ENCODE measurements at places on chromosomes 3 and 15.

DNA sequence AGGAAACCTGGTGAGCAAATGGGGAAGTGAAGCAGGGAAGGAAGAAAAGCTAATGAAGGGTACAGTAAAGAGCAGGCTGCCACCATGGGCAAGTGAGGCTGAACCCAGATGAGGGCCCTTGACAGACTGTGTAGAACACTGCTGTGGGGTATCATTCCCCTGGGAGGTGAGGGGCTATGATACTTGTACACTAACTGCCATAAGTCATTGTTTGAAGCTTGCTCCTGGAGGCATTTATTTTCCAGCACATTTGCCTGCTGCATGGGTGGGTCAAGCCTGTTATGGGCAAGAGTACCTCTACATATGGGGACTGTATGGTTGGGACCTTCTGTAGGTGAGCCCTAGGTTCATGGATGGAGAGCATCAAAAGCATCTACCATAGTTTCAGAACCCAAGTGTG lies 57.4 kb downstream of the POMGNT2 start:
- no peak for DNase-seq

DNA sequence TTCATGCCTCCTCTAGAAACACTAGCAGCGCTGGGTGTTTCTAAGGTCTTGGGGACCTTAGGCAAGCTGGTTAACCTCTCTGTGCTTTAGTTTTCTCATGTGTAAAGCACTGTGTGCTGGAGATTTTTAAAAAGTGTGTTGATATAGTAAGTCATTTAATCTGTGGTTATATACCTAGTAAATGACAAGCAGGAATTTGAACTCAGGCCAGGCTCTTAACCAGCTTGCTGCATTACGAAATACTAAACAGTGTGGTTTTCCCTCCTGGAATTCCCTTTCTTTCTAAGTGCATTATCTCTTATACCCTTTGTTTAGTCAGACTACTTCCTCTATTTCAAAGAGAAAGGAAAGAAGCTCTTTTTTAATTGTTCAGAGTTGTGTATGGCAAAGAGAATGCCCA lies 26.5 kb downstream of the NEO1 start:
- no peak for DNase-seq

DNA sequence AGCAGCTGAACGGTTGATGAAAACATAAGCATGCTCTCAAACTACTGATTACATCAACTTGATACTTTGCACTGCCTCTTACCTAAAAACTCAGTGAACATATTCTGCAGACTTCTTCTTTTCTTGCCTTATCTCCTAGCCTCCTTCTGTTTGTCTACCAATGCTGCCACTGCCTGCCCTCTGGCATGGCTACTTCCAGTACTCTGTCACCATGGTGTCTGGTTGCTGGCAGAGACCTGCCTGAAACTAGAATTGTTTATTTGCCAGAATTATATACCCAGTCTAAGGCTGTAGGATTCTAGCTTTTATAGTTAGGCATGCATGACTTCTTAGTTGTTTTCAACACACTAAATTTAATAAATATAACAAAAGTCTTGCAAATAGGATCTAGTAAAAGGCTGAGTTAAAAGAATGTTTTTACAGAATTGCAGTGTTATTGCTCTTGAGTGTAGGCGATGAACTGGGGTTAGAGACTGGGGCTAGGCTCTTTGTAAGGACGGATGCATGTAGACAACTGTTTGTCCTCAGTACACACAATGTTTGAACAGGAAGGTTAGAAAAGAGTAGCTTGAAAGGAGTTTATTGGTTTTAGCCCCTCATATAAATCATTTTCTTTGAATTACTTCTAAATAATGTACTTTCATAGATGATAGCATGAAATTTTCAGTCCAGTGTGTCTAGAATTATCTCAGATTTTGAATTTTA lies 116.3 kb downstream of the KCNAB1 start:
- no peak for DNase-seq

DNA sequence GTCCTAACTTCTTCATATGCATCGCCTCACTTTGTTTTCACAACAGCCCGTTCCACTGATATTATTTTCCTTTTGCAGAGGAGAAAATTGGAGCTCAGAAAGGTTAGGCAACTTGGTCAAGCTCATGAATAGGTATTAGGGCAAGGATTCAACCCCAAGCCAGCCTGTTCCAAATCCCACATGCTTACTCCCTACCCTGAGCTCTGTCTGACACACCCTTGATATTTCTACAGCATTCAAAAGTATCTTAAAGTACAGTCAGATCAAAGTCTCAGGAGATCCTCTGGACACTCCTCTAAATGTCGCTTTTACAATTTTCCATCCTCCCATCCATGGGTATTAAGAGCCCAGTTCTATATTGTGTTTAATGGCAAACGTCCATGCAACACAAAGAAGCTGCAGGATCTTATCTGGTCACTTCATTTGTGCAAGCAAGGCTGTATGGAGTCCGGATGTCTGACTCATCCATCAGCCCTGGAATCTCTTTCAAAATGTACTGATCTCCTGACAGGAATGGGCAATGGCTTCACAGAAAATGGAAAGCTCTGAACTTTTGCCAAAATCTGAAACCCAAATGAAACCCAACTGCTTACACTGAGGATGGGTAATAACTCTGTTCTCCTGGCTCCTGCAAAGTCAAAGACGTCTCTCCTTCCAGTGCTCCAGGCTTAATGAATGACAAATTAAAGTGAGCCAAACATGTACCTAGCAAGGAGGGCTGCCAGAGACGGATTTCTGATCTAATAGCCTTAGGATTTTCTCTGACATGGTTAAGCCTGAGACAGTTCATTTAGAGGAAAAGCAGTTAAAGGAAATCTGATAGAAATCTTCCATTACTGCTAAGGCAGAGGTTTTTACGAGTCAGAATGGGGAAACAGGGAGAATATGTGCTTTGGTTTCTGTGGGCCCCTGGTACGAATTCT lies 230.9 kb upstream of the RORA start:
- no peak for DNase-seq

DNA sequence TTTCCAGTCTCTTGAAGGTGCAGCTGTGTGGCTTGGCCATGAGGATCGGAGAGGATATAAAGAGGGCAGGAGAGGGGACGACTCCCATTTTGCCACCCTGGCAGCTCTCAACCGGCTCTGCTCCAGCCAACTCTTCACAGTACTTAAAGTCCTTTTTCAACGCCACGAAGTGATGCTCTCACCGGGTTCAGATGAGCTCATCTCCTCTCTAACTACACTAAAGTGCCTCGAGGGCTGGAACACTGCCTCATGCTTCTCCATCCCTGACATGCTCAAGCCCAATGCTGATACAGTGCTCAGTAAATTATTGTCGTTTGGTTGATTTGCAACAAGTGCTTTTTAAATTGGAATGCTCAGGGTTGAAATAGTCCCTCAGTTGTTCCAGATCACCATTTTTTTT lies 97.8 kb downstream of the GTPBP8 start:
- no peak for DNase-seq

DNA sequence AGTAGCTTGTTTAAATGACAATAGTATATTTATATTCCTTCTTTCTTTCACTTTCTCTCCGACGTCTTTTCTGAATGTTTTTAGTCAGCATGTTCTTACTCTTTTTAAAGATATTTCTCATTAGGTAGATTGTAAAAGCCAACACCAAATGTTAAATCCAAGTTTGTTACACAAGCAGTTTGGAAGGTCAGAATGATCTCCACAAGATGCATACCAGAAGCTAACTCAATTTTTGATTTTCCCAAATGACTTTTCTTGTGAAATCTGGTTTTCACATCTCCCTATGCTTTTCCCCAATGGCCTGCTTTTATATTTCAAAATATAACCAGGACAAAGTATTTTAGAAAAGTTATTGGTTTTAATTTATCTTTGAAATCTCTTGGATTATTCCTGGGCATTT lies 49.7 kb upstream of the TPRG1 start:
- DNase-seq, result no peak

GRCh38 chr15:91116113-91117067 lies 16.3 kb downstream of the SV2B start:
- DNase-seq, result no peak

DNA sequence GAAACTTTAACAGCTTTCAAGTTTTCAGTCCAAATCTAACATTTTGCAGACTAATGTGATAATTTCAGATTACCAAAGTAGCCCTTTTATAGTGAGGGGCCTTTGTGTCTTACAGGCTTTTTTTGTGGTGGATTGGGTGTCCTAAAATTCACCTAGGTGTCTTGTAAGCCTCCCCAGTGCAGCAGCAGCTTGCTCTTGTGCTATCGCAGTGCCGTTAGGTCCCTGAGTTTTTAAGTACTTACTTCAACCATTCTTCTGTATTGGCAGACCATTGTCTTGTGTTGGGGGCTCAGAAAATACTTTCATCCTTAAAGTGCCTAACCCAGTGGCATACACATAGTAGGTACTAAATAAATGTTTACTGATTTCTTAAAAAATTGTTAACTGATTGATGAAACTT lies 2.1 kb downstream of the PDE8A start:
- no peak for DNase-seq

GRCh38 chr3:37852097-37852496 lies 9.6 kb upstream of the CTDSPL start:
- DNase-seq, result no peak

DNA sequence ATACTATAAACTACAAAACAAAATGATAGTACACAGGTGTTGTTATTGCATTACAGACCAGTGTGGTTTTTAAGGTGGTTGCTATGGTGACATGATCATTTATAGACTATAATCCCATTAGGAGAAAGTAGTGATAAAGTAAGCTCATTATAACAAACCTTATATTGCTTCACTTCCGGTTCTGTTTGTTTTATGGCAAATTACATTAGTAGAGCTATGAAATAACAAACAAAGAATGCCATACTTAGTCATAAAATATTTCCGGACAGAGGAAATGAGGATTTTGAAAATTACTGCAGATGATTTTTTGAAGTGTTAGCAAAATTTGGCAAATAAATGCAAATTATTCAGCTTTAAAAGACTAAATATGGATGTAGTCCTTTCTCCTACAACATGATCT lies 640.4 kb upstream of the ARPP21 start:
- no peak for DNase-seq

- DNase-seq, result no peak
These were observed 97.6 kb upstream of the ICE2 start for GRCh38 chr15:60576515-60576914.

DNA sequence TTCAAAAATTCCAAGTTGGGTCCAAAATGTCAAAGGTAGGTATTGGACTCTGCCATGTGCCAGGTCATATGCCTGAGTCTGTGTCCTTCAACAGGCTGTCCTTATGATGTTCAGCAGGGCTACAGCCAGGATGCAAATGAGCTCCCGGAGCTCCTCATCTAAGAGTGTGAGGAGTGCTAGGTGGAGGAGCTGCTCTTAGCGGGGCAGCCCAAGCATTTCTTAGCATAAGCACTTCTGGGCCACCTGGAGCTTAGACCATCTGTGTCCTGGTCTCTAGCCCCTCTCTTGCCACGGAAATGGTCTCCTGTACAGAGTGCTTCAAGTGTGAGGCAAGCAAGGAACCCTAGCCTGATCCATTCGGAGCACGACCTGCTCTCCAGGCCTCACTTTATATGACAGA lies 64.6 kb upstream of the PRR23C start:
- DNase-seq, result no peak

DNA sequence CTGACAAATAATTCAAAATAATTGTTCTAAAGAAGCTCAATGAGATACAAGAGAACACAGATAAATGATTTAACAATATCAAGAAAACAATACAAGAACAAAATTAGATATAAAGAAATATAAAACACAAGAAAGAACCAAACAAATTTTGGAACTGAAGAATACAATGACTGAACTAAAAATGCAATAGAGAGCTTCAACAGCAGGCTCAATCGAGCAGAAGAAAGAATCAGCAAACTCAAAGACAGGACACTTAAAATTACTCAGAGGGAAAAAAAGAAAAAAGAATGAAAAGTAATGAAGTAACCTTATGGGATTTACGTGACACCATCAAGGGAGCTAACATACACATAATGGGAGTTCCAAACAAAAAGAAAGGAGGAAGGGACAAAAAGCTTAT lies 32.1 kb downstream of the CCDC54 start:
- no peak for DNase-seq

- no peak for DNase-seq
These were observed 403.0 kb upstream of the ONECUT1 start for GRCh38 chr15:53193149-53193548.

DNA sequence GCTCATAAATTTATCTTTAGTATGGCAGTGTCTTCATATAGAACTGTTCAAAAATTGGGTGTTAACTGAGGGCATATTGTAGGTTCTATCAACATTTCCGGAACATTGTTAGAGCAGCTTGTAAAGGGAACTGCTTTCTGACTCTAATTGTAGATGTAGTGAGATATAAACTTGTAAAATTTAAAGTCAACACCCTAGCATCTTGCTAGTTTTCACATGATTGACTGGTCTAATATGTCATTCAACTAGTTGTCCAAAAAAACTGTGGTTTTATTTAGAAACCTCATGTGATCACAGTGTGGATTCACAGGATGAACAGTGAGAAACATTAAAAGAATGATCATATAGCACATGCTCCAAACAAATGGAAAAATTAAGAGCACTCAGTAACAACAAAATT lies 607.4 kb downstream of the ROBO1 start:
- no peak for DNase-seq

GRCh38 chr15:29670998-29671981 lies 151.0 kb downstream of the TJP1 start:
- DNase-seq, result no peak

DNA sequence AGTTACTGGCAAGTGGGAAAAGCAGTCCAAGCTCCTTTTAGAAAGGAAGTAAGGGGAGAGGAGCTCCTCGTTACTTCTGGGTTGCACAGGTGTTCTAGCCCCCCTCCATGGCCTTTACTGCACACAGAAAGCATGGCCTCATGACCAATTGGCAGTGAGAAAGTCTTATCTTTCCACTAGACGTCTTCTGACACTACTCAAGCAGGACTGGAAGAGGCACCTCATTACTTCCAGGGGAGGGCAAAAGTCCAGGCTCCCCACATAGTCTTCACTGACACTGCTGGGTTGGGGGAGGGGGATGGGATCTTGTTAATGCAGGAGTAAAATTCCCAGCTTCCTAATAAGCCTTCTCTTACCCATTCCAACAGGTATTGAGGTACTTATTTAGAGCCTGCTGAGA lies 27.6 kb upstream of the TM2D3 start:
- DNase-seq, result no peak

GRCh38 chr15:43412096-43412495 lies 41.2 kb downstream of the TUBGCP4 start:
- DNase-seq, result no peak

- DNase-seq, result no peak
These were observed 740 bp upstream of the OXSR1 start for GRCh38 chr3:38164643-38164951.

GRCh38 chr3:128497305-128498126 lies 4.5 kb upstream of the GATA2 start:
- DNase-seq, result peak; percentile 34
